ENCODE measurements at places on chromosomes 7 and 10.

DNA sequence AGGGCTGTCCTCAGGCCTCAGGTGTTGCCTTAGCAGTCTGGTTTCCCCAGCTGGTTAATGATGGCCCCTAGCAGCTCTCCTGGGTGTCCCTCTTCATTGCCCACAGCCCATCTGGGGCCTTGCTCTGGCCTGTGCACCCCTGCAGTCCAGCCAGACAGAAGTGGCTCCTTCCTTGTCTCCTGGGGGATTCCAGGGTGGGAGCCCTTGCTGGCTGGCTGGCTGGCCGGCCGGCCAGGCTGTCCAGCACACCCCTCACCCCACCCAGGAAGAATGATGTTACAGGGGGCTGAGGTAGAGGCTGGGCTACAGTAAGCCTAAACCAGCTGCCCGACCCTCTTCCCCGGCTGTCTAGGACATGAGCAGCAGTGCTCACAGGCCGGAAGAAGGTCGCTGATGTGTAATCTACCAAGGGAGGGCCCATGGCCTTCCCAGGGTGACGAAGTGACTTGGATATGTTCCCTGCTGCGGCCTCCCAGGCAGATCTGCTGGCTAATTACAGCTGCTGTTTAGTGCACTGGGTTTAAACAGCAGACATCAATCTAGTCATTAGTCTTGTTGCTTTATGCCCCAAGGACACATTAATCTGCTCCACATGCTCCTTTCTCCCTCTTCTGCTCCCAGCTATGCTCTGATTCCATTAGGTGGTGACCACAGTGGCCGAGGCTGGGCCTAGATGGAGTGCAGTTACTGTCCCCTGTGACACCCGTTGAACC, 53.8 kb upstream of the LRRC4 start:
- H3K27ac ChIP-seq = no peak overlapping the region
- DNase-seq = no peak
- H3K27me3 ChIP-seq = no peaks in the 10 kb centered on the region
- no peaks in the 10 kb centered on the region for H3K4me1 ChIP-seq

- no peak overlapping the region for H3K27ac ChIP-seq
- H3K27me3 ChIP-seq = no peaks in the 10 kb centered on the region
- H3K36me3 ChIP-seq = no peaks in the 10 kb centered on the region
- peak; percentile 38 for DNase-seq
- H3K4me3 ChIP-seq = no peak overlapping the region
Observed at GRCh38 chr10:129728905-129729795, 234.9 kb downstream of the EBF3 start.

DNA sequence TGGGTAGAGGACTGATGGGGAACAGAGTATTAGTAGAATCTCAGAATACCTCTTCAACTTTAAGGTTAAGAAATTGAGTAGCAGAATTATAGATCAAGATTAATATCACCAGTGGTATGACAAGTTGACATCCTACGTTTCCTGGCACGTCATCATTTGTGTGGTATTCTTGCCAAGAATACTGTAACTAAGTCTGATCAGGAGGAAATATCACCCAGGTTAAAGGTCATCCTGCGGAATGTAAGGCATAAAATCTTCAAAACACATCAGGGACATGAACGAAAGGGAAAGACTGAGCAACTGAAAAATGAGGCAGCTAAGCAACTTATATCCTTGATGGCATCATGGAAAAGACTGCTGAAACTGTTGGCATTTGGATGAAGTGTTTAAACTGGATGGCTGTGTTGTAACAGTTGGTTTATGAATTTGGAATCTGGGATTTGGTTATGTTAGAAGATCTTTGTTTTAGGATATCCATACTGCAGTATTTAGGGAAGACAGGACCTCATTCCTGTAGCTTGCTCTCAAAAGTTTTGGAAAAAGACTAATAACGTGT, 86.1 kb downstream of the TRIM24 start:
- peaks cover 77% of the 10 kb centered on the region for H3K36me3 ChIP-seq
- H3K4me3 ChIP-seq = no peak overlapping the region
- H3K4me1 ChIP-seq = no peaks in the 10 kb centered on the region
- no peaks in the 10 kb centered on the region for H3K27me3 ChIP-seq
- no peak overlapping the region for H3K27ac ChIP-seq

- H3K27me3 ChIP-seq = no peaks in the 10 kb centered on the region
- H3K4me1 ChIP-seq = no peaks in the 10 kb centered on the region
- H3K4me3 ChIP-seq = no peak overlapping the region
- peaks cover 18% of the 10 kb centered on the region for H3K36me3 ChIP-seq
- no peak for DNase-seq
Observed at GRCh38 chr7:48105045-48105444, 16.0 kb downstream of the UPP1 start.

DNA sequence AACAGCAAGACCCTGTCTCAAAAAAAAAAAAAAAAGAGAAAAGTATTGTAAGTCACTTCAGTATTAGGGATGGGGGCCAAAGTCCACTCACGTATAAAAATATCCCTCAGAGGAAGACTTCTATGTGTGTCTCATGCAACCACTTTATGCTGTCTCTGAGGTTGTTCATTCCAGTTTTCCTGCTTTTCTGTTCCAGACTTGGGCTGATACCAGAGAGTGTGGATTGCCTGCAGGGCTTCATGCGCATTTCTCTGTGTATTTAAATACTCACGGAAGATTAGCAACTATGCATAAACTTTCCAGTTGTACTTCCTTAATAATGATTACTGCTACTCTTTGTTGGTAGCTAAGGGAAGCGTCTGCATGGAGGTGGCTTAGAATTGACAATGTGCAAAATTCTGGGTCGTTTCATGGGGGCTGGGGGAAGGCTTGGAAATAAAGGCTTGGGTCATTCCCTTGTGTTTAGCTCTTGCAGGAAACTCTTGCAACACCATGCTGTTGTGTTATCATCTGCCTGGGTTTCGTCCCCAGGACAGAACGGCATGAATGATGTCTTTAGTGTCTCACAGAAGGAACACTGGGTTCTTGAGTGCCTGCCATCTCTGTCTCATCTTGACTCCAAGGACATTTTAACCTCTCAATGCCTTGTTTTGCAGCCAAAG, 54.1 kb downstream of the KIAA1217 start:
- H3K4me3 ChIP-seq = no peak overlapping the region
- H3K36me3 ChIP-seq = no peaks in the 10 kb centered on the region
- no peak for DNase-seq
- H3K4me1 ChIP-seq = peaks cover 3% of the 10 kb centered on the region
- H3K27me3 ChIP-seq = no peaks in the 10 kb centered on the region

- no peak overlapping the region for H3K27ac ChIP-seq
- no peak for DNase-seq
Observed at GRCh38 chr10:6716516-6716915, 136.4 kb upstream of the PRKCQ start.

DNA sequence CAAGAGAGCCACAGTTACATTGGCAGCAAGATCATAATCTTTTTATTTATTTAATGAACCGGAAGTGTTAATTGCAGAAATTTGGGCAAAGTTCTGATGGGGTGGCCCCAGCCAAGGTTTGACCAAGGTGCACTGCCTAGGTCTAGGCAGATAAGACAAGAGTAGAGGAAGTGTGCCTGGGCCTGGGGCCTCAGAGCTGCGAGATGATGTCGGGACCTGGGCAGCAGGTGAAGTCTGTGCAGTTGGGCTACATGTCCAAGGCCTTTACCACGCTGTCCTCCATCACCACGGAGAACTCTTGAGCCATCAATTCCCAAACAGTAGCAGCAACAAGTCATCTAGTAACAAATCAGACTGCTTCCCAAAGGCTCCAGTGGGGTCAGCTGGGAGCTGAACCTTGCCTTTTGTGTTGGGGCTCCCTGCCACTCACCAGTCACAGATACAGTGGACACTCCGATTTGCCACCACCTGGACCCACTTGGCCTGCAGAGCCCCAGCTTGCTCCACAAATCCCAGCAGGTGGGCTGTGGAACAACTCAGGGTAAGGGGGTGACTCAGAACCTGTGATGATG, 52.5 kb upstream of the COMTD1 start:
- no peak overlapping the region for H3K27ac ChIP-seq
- no peak overlapping the region for H3K4me3 ChIP-seq
- H3K4me1 ChIP-seq = no peaks in the 10 kb centered on the region
- DNase-seq = no peak
- H3K36me3 ChIP-seq = no peaks in the 10 kb centered on the region

- no peak overlapping the region for H3K27ac ChIP-seq
- no peak for DNase-seq
- H3K36me3 ChIP-seq = no peaks in the 10 kb centered on the region
- H3K4me3 ChIP-seq = no peak overlapping the region
- H3K4me1 ChIP-seq = no peaks in the 10 kb centered on the region
- H3K27me3 ChIP-seq = no peaks in the 10 kb centered on the region
Observed at GRCh38 chr7:112550468-112551060, 69.8 kb downstream of the LSMEM1 start.

- no peak for DNase-seq
- no peaks in the 10 kb centered on the region for H3K36me3 ChIP-seq
- no peaks in the 10 kb centered on the region for H3K27me3 ChIP-seq
- no peak overlapping the region for H3K27ac ChIP-seq
- no peaks in the 10 kb centered on the region for H3K4me1 ChIP-seq
Observed at GRCh38 chr7:83085299-83085698, 77.4 kb downstream of the PCLO start.

GRCh38 chr7:29192811-29193210, 1.8 kb upstream of the CHN2 start:
- peaks cover 8% of the 10 kb centered on the region for H3K4me1 ChIP-seq
- H3K36me3 ChIP-seq = no peaks in the 10 kb centered on the region
- no peak overlapping the region for H3K4me3 ChIP-seq
- H3K27ac ChIP-seq = no peak overlapping the region
- H3K27me3 ChIP-seq = peaks cover 55% of the 10 kb centered on the region

DNA sequence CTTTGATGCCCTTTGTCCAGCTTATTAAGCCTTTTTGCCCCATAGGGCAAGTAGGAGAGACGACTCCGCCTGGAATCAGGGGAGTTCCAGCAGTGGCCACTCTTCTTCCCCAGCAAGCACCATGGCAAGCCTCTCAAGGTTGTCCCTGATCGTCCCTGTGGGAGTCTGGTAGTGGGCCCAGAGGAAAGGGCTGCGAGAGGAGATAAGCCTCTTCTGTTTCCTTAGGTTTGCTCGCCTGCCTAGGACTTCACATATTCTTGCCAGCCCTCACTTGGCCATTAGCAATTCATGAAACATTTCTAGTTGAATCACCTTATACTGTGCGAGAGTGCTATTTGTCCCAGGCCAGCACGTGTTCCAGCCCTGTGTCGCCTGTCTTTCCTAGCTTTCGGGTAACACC, 47.8 kb upstream of the CPN1 start:
- DNase-seq = no peak
- no peaks in the 10 kb centered on the region for H3K27me3 ChIP-seq
- no peak overlapping the region for H3K27ac ChIP-seq
- no peak overlapping the region for H3K4me3 ChIP-seq

GRCh38 chr7:24510759-24511158, 62.5 kb upstream of the PALS2 start:
- H3K27ac ChIP-seq = no peak overlapping the region
- no peaks in the 10 kb centered on the region for H3K27me3 ChIP-seq
- DNase-seq = no peak
- no peak overlapping the region for H3K4me3 ChIP-seq
- H3K36me3 ChIP-seq = no peaks in the 10 kb centered on the region

DNA sequence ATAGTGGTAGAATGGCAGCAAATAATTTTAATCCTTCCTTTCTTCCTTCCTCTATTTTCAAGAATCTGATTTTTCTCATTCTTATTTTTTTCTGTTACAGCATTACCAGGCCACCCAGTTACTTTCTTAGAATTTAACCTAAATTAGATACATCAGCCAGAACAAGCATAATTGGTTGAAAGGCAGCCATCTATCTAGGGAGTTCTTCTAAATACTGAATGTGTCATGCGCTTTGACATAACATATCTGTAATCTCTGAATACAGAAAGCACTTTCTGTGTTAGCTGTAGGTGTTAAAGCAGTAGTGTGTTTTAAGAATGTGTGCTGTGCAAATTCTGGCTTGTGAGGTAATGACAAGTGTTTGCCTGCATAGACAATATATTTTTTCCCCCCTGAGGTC, 97.3 kb downstream of the BTRC start:
- no peak overlapping the region for H3K4me3 ChIP-seq
- no peak for DNase-seq
- no peaks in the 10 kb centered on the region for H3K27me3 ChIP-seq
- no peaks in the 10 kb centered on the region for H3K4me1 ChIP-seq

- no peak for DNase-seq
- H3K4me3 ChIP-seq = no peak overlapping the region
Observed at GRCh38 chr7:131381069-131381838, 53.6 kb downstream of the MKLN1 start.

DNA sequence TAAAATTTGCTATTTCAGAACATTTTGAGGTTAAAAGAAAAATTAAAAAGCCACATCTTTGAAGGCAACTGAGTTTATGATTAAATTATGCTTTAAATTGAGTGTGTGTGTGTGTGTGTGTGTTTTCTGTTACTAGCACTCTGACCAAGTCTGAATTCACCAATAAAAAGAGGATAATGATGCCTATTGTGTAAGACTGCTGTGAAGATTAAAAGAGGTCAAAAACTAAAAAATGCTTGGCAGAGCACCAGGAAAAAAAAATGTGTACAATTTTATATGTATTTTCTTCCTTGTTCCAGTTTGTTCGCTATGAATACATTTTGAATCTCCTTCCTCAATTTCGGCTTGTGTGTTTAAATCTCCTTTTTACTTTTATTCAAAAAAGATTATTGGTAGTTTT, 316.6 kb upstream of the MAGI2 start:
- DNase-seq = no peak
- H3K27me3 ChIP-seq = no peaks in the 10 kb centered on the region
- H3K4me1 ChIP-seq = no peaks in the 10 kb centered on the region
- H3K36me3 ChIP-seq = no peaks in the 10 kb centered on the region
